ENCODE measurements at places on chromosomes 3 and 15.

GRCh38 chr3:14377838-14378169 is 24.6 kb upstream of the SLC6A6 start:
- no peak for DNase-seq

DNA sequence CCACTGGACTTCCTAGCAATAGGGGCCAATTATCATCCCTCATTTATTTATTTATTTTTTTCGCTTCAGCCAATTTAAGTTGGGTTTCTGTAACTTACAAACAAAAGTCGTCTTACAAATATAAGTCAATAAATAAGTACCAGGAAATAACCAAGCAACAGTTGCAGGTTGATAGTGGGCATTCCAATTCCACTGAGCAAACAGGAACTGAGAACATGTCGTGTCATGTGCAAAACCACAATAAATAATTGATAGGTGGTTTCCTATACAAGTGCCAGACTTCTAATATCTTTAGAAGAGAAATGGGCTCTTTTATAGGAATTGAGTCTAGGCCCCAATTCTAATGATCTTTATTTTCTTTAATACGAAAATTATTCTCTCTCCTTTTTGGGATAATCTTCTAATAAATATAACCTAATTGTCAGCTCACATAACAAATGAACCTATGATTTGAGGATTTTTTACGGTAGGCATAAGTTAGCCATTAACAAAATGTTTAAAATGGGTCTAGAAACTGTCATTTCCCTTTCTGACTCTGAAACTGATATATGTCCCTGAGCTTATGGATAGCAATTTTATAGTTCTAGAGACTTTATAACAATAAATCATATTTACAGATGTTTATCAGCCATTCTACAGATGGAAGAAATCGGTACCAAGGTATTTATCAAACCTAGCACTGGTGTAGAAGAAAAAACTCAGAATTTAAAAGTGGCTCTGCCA is 571.8 kb downstream of the FOXP1 start:
- no peak for DNase-seq

DNA sequence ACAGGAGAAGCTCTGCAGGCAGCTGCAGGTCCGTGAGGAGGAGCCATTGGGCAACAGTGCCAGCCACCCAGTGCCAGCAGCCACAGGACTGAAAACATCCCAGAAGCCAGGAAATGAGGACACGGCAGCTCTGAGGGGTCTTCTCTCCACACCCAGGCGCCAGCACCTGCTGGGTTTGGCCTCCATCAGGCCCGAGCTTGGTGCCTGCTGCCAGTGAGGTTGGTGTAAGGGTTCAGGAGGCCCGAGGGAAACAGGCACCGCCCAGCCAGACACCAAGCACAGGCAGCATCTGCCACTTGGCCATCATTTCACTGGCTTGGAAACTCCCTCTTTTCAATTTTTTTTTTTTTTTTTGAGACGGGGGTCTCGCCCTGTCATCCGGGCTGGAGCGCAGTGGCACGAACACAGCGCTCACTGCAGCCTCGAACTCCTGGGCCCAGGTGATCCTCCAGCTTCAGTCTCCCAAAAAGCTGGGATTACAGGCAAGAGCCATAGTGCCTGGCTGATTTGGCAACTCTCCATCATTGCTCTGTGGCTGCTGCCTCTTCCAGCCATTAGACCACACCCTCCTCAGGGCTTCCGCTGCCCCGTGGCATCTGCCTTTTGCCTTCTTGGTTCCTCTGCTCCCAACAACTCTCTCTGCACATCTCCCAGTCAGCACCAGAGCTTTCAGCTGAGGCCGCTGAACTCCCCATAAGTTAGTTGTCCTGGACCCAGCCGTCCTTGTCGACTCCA is 1.5 kb upstream of the ITIH3 start:
- DNase-seq, result no peak

DNA sequence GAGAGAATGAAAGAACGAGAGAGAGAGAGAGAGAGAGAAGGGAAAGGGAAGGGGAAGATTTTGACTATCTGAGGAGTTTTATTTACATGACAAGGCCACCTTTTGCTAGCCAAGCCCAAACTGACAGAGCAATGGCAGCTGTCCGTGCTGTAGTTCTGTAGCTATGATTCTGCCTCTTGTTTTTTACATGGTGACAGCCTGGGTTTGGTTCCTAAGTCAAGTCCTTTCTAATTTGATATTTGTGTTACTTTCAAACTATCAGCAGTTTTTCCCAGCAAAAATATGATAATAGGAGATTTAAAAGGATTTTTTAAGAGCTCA is 26.3 kb upstream of the MFGE8 start:
- no peak for DNase-seq

GRCh38 chr3:14209581-14210289 is 31.1 kb downstream of the LSM3 start:
- no peak for DNase-seq

DNA sequence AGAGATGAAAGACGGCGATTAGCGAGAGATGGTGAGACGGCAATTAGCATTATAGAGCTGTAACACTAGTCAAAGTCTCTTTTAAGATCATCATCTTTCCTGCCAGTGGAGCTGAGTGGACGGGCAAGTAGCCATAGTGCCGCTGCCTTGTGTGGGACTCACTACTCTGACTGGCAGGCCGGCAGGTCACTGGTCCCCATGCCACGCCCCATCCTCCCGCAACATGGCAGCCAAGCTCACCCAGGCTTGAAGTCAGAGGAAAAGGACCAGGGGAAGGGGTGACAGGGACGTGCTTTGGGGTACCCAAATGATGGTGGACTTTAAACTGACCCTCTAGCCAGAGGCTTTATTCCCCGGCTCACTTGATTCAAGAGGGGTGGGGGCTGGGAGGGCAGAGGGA is 44.6 kb upstream of the COL6A5 start:
- no peak for DNase-seq

DNA sequence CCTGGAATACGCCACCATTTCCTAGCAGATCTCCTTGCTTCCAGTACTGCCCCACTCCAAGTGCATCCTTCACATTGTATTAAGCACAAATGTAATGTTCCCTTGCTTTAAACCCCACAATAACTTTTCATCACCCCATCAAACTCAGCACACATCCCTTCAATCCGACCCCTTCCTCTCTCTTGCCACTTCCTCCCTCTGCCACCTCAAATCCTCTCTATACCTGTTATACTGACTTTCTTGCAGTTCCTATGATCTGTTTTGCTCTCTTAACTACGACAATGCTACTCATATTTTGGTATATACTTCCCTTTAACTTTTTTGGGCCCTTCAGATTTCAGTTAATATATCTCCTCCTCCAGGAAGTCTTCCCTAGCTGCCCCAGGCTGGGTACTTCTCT is 14.1 kb downstream of the PARL start:
- DNase-seq, result no peak

GRCh38 chr3:18334837-18335601 is 90.1 kb downstream of the SATB1 start:
- DNase-seq, result no peak

DNA sequence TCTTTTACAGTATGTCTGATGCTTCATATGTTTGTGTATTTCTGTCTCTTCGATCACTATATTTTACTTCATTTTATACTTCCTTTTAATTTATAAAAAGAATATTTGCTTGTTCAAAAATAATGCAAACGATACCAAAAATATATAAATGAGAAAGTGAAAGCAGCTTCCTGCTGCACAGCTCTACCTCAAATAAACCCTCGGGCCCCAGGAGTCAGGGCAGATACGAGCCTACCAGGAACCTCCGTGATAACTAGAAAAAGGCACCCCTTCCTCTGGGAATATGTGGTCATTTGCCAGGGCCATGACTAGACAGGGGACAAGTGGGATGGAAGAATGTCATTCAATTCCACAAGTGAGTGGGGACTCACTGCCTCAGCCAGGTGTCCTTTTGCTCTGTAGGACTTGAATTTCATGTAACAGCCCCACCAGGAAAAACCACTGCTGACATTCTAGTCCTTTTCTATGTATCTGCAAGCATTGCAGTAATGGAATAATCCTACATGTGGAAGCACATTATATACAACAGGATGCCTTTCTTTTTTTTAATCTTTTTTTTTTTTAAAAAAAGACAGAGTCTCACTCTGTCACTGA is 133.3 kb downstream of the SUCLG2 start:
- no peak for DNase-seq

GRCh38 chr15:28913171-28913765 is 27.5 kb downstream of the APBA2 start:
- no peak for DNase-seq

GRCh38 chr15:28963711-28964081 is 77.9 kb downstream of the APBA2 start:
- DNase-seq, result no peak

- DNase-seq, result no peak
Measured at GRCh38 chr15:63046917-63047760, 4.6 kb downstream of the TPM1 start.

DNA sequence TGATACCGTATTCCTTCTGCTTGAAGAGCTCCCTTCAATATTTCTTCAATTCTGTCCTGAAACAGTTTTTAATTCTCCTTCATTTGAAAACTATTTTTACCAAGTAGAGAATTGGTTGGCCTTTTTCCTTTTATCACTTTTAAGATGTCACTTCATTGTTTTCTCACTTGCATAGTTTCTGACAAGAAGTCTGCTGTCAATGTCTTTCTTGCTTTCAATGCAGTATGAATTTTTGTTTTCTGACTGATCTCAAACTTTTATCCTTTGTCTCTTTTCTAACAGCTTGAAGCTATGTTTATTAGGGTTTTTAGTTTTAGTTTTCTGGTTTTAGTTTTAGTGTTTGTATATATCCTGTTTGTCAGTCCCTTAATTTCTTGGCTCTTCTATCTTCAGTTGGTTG is 364.8 kb upstream of the TPRG1 start:
- DNase-seq, result no peak

DNA sequence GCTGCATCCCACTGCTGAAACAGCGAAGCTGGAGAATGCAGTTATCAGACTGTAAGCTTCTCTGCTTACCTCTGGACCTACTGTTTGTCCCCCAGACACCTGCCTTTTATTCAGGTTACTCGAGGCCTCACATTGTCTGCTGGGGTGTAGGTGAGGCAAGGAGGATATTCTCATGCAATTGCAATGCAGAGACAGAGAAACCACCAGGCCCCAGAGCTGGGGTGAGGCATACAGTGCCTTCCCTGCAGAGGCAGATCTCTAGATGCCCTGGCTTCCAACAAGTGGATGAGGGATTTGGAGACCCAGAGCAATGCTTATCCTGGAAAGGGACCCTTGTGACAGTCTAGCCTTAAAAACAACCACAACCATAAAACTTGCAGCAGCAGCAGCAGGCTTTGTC is 263.4 kb upstream of the ST8SIA2 start:
- DNase-seq, result no peak

- DNase-seq, result no peak
Measured at GRCh38 chr3:87706176-87706575, 352.6 kb downstream of the CGGBP1 start.

DNA sequence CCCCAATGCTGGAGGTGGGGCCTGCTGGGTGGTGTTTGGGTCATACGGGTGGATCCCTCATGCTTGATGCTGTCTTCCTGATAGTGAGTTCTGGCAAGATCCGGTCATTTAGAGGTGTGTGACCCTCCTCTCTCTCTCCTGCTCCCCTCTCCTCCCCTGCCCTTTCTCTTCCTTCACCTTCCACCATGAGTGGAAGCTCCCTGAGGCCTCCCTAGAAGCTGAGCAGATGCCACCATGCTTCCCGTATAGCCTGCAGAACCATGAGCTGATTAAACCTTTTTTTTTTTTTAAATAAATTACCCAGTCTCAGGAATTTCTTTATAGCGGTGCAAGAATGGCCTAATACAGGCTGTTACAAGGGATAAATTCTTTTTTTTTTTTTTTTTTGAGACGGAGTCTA is 36.3 kb upstream of the IQSEC1 start:
- DNase-seq, result no peak

- no peak for DNase-seq
Measured at GRCh38 chr3:158105119-158105709, 1.0 kb downstream of the SHOX2 start.

DNA sequence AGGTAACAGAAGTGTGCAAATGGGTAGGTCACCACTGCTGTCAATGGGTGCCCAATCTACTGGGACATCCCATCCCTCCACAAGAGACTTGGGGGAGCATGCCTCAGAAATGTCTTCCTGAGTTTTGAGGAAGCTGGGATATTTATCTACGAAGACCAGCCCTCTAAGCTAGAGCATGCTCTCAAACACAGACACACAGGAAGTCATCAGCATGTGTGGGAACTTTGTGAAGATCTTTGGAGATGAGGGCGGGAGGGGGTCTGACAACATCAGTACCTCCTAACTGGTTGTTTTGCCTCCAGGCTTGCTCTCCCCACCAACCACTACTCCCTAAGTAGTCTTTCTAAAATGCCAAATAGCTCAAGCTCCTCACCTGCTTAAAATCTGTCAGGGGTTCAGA is 3.5 kb upstream of the MEF2A start:
- DNase-seq, result no peak

DNA sequence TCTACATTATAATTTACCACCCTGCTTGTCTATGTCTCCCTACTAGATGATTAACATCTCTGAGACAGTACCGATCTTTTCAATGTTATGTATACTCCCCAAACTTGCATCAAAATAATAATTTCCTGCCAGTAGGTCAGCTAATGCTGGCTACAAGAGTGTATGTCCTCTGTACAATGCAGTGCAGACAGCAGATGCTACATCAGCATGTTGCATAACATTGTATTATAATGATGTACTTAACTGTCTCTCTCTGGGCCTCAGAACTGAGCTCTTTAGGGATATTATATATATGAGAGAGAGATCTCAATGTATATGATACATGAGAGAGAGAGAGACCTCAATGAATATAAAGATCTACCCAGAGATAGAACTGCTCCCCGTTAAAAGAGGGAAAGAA is 456.6 kb downstream of the SHQ1 start:
- DNase-seq, result no peak

- DNase-seq, result no peak
Measured at GRCh38 chr3:77707281-77707680, 667.4 kb downstream of the ROBO2 start.

DNA sequence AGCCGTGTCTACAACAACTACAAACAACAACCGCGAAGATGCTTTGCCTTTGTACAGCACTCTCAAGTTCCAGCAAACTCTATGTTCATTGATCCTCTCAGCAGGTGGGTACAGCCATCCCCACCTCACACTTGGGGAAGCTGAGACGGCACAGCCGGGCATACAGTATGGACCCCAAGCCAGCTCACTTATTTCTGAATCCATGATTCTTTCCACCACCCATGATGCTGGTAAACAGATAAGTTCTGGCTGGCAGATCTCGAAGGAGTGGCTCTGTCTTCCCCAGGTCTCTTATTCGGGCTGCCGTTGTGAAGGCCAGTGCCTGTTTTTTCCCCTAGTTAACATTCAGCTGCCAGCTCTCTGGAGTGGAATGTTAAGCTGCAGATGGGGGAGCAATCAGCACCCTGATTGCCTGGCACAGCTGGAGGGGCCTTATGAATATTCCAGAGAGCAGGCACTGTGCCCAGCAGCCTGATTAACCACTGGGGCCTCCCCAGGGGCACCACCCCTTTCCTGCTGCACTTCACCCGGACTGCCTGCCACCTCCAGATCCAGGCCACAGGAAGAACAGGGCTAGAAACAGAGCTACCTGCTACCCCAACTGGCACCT is 73.2 kb downstream of the CORO2B start:
- DNase-seq, result no peak

GRCh38 chr3:189674249-189674913 is 43.2 kb downstream of the TP63 start:
- no peak for DNase-seq

- DNase-seq, result no peak
Measured at GRCh38 chr15:63347074-63347857, 34.4 kb downstream of the CA12 start.
